KG1 (cell line): ENCODE measurements at places on chromosomes 1 and 21.

DNA sequence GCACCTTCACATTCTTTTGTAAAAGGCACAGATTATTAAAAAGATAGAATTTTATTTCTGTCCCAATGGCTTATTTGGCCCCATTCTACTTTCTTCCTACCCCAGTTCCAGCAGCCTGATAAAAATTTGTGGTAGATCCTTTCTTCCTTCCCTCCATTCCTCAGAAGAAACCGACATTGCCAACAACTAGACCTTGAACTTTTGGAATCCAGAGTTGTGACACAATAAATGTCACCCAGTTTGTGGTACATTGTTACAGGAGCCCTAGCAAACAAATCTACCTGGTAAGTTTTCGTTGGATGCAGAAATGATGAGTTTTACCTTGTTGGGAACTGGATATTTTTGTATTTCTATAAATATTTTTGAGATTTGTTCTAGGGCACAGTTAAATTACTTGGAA, 141.6 kb upstream of the IVNS1ABP start:
- no peak for DNase-seq

- DNase-seq: no peak
Measured at GRCh38 chr1:203805689-203806088, 10.3 kb downstream of the ZBED6 start.

GRCh38 chr1:110580244-110580643, 25.9 kb downstream of the KCNA2 start:
- DNase-seq: no peak

DNA sequence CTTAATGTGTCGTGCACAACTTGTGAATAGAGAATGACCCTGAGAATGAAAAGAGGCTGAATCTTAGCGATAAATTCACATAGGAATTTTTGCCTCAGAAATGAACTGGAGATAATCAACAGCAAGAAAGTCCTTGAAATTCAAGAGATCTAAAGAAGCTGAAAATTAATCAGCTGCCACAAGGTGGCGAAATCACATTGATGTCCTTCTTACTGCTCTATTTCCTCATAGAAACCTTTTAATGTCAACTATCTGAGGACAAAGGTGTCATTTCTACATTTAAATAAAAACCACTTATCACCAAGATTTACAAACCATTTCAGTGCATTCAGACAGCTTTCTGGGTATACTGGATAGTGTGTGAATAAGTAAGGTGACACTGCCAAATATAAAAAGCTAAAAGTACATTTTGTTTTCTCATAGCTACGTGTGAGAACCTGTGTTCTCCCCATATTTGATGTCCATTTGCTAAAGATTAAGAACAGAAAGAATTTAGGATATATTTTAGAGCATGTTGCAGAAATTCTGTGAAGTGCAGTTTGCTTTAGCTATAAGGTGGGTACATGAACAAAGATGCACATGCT, 485.3 kb upstream of the PTBP2 start:
- peak; percentile 6 for DNase-seq

DNA sequence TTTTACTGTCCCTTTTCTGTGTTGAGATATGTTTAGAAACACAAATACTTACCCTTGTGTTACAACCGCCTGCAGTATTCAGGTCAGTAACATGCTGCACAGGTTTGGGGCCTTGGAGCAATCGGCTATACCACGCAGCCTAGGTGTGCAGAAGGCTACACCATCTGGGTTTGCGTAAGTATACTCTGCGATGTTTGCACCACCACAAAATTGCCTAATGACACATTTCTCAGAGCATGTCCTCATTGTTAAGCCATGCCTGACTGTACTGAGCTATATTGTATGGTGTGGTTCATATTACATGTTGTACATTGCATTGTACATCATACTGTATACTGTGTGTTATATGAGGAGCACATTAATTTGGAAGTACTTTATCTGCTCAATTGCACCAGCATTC, 247.4 kb downstream of the RHOU start:
- DNase-seq: no peak

DNA sequence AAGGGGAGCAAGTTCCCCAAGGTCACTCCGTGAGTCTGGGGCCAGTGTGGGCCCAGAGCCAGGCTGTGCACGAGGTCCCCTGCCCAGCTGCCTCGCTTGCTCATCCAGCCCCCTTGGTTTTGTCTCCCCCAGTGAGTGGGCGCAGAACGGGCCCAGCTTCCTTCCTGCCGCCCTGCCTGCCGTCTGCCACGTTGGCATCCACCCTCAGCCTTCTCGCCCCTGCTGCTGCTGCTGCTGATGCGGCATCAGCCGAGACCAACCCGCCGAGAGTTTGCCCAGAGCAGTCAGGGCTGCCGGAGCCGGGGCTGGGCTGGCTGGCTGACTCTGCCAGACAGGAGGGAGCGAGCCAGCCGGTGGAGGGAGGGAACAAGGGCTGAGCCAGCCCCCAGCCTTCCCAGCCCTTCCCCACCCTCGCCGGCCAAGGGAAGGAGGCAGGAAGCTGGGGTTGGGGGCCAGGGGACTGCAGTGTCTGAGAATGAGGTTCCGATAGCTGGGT, 31.4 kb upstream of the WASF2 start:
- no peak for DNase-seq

DNA sequence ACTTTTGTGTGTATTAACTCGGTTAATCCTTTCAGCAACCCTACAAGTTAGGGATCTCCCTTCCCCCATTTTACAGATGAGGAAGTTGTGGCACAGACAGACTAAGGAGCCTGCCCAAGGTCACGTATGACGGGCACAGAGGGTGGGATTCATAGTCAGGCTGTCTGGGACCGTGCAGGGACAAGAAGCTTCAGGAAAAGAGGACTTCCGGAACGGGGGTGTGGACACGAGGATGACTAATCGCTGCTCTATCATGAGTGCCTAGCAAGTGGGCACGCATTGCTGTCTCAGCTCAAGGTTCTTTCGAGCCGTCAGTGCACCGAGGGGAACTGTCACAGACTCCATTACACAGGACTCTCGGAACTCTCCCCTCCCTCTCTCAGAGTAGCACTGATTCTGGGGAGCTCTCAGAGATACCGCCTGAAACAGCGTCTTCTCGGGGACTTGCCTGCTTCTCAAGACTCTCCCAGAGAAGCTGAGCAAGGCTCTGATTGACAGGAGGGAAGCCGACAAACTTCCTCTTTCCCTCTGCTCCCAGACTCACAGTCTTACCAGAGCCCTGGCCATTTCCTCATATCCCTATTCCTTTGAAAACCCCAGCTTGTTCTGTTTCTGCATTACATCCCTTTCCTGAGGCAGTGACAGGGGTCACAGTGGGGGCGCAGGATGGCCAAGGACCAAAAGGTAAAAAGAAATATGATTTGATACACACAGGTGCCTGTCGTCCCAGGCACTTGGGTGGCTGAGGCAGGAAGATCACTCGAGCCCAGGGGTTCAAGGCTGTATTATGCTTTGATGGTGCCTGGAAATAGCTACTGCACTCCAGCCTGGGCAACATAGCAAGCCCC, 14.4 kb downstream of the FHAD1 start:
- no peak for DNase-seq

DNA sequence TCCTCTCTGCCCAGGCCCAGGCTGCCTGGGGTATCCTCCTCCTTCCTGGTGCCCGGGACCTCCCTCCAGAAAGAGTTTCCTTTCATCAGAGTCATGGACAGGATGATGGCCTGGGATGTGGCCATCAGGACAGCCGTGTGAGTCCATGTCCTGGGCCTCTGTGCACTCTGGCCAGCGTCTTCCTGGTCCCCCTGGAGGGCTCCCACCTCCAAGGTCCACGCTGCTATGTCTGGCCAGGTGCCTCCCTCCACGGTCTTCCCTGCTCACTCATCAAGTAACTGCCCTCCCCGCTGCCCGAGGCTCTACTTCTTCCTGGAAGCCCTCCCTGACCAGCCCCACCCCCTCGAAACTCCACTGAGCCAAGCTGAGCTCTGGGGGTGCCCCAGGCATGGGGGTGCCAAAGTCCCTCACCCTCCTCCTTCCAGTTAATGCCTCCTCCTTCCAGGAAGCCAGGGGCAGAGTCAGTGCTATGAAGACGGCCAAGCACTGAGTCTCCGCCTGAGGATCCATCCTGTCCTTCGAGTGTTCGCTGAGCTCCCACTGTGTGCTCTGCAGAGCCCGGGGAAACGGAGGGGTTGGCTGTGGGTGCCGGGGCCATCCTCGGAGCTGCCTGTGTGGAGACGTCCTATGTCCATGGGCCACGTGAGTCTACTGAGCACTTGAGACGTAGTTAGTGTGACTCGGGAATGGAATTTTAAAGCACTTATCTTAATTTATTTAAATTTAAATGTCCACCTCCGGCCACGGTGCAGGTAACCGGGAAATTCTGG, 28.5 kb upstream of the TTC34 start:
- no peak for DNase-seq

DNA sequence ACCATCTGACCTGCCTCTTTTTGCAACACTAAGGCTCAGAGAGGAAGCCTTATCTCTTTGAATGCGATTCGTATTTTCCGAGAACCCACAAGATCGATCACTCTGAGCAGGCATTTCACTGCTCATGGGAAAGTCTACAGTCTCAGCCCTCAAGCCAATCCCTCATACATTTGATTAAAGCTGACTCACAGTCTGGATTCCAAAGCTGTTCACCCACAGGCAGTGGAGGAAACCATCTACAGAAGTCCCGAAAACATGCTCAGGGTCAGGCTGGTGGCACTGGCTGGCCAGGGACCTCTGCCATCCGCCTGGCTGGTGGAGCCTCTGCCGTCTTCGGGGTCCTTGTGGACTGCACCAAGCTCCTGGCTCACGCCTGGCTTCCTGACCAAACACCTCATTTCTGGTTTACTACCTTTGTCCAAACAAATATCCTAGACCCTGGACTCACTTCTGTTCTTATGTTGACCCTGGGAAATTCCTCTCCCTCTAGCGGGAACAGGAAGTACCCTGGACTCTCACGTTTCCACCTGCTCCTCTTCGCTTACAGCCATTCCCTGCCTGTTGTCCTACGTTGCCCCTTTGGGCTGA, 650.0 kb downstream of the SMYD3 start:
- DNase-seq: no peak

GRCh38 chr1:35452106-35452774, 105.0 kb downstream of the KIAA0319L start:
- no peak for DNase-seq

DNA sequence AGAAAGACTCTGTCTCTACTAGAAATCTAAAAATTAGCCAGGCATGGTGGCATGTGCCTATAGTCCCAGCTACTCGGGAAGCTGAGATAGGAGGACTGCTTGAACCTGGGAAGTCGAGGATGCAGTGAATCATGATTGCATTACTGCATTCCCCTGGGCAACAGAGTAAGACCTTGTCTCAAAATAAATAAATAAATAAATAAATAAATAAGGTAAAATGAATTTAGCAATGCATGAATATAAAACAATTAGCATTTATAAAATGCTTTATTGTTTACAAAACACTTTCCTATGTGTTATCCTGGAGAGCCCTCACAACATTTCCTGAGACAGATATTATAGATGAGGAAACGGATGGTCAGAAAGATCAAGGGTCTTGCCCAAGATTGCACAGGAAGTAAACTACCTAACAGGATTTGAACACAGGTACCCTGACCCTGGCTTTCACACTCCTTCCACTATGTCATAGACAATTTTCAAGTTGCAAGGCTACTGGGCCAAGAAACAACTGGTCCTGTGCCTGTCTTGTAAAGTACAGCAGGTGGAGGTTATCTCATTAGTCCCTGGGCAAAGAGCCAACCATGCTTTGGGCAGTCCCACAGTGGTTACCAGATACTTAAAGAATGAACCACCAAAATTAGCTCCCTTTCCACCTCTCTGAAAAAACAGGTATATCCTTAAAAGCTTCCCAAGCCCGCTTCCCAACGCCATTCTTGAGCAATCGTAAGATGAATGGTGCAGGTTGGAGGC, 15.4 kb upstream of the VSIG8 start:
- no peak for DNase-seq

DNA sequence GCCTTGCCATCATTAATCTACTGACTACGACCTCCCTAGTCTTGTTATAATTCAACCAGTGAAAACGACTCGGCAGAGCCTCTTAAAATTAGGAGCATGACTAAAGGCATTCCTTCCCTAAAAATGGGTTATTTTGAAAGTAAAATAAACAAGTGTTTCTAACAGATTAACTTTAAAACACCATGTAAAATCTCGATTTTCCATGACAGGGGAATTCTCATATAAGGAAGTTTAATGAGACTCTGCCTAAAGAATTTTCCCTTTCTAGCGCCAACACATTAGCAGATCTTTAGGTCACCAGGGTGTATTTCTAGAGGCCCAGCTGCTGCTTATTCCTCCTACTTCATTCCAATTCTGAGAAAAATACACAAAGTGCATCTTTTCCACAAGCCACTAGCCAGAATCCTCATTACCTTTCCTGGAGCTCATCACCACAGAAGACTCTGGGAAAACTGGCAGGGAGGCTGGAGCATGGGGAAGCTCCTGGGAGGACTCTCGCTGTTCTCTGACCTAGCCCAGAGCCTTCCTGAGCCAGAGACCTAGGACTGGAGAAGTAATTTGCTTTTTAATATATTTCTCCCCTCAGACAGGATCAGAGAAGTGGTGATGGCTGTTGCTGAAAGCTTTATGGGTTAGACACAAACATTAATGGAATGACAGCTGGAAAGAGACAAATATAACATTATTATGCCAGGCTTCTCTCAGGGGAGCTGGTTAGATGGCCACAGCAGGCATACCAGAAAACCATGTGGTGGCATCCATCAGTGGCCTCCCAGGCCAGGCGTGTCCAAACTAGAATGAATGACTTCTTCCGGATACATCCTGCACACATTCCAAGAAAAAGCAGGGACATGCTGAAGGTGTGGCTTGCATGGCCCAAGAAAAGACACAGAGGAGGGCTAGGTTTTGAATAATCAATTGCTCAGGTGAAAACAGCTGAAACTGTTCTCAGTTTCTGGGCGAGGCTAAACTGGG, 63.6 kb upstream of the CTTNBP2NL start:
- no peak for DNase-seq

GRCh38 chr21:14251336-14251735, 35.4 kb downstream of the RBM11 start:
- no peak for DNase-seq
